Sigmoid colon (tissue), 7 donors: ENCODE measurements at places on chromosomes 3 and 15. TPM values are rescaled to one million over a fixed set of nuclear protein-coding genes. Genes with fewer than 3 reads are reported as not detected.

GRCh38 chr3:154148541-154148940 is 27.4 kb downstream of the ARHGEF26 start:
- no peaks in the 10 kb centered on the region for H3K27me3 ChIP-seq
- no peaks in the 10 kb centered on the region for H3K4me1 ChIP-seq
- no peak overlapping the region for H3K27ac ChIP-seq
- H3K4me3 ChIP-seq: no peak overlapping the region

Gene GXYLT2
- total RNA-seq: 7.7 TPM

Gene FEM1B
- total RNA-seq: 62.2 TPM

DNA sequence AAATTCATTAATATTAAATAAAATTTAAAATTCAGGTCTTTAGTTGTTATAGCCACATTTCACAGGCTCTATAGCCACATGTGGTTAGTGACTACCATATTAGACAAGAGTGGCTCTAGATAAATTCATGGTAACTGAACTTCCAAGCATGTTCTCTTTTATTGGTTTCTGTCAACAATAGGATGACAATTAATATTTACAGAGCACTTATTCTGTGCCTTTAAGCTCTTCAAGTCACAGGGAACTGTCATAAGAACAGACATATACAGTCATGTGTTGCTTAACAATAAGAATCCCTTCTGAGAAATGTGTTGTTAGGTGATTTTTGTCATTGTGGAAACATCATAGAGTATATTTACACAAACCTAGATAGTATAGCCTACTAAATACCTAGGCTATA is 38.8 kb upstream of the SLC25A36 start:
- DNase-seq: no peak
- no peaks in the 10 kb centered on the region for H3K36me3 ChIP-seq
- H3K4me1 ChIP-seq: no peaks in the 10 kb centered on the region
- H3K27me3 ChIP-seq: no peaks in the 10 kb centered on the region

GRCh38 chr15:84778194-84778593 is 29.8 kb downstream of the ZNF592 start:
- H3K36me3 ChIP-seq: peaks cover 3% of the 10 kb centered on the region
- H3K27ac ChIP-seq: no peak overlapping the region
- H3K4me1 ChIP-seq: peaks cover 7% of the 10 kb centered on the region
- DNase-seq: no peak
- H3K27me3 ChIP-seq: no peaks in the 10 kb centered on the region
- H3K4me3 ChIP-seq: no peak overlapping the region

Gene FANCD2OS
- total RNA-seq: not detected

Gene FSD2
- not detected for total RNA-seq

Gene CACNA1D
- 5.4 TPM for total RNA-seq

Gene SPTSSB
- not detected for total RNA-seq

GRCh38 chr3:64267721-64268604 is 42.7 kb upstream of the PRICKLE2 start:
- H3K4me1 ChIP-seq: no peaks in the 10 kb centered on the region
- peak overlapping the region; percentile 91 for H3K4me3 ChIP-seq
- peak overlapping the region; percentile 97 for H3K27ac ChIP-seq
- H3K36me3 ChIP-seq: no peaks in the 10 kb centered on the region

Gene SEMA5B
- total RNA-seq: 0.55 TPM

- DNase-seq: no peak
- H3K27me3 ChIP-seq: no peaks in the 10 kb centered on the region
- H3K27ac ChIP-seq: no peak overlapping the region
Measured at GRCh38 chr3:72199530-72199929, 414.6 kb upstream of the PROK2 start.

Gene ANO10
- total RNA-seq: 16.8 TPM

Gene STAG1
- total RNA-seq: 52.8 TPM

DNA sequence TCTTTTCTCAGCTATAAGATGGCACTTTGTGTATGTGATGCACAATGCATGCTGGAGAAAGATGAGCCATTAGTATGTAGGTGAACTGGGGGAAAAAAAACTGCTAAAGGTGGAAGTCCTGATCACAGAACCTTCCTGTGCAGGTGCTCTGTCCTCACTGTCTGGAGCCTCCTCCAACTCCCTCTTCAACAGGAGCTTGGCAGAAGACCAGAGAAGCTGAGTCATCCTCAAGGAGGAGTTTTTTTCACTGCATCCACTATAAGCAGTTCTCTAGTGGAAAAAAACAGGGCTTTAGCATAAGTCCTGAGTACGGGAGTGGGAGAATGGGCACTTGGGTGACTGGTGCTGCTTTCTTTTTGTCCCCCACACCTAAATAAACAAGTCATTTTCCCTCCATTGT is 168.4 kb upstream of the CADPS start:
- no peaks in the 10 kb centered on the region for H3K36me3 ChIP-seq
- H3K27ac ChIP-seq: no peak overlapping the region
- no peak for DNase-seq
- H3K4me3 ChIP-seq: no peak overlapping the region
- no peaks in the 10 kb centered on the region for H3K4me1 ChIP-seq
- no peaks in the 10 kb centered on the region for H3K27me3 ChIP-seq

- H3K4me1 ChIP-seq: peaks cover 13% of the 10 kb centered on the region
- no peak overlapping the region for H3K27ac ChIP-seq
- H3K36me3 ChIP-seq: no peaks in the 10 kb centered on the region
- H3K4me3 ChIP-seq: no peak overlapping the region
- no peak for DNase-seq
- no peaks in the 10 kb centered on the region for H3K27me3 ChIP-seq
Measured at GRCh38 chr3:146750196-146750595, 145.1 kb upstream of the PLSCR5 start.

DNA sequence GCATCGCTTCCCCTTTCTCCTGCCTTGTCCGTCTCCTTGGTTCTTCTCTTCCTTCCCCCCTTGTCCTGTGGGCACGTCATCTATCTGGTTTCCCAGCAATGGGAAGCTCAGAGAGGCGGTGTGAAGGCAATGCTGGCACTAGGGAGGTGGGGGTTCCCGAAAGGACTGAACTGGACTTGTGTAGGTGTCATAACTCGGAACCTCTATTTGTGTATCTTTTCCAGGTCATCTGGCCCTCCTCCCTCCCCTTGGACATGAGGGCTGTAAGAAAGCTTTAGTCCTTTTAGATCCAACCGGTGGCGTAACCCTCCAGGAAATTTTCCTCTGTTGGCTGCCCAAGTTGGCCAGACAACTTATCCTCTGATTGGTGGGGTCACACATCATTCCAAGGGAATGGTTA is 231.5 kb upstream of the TLE3 start:
- no peak for DNase-seq
- H3K27me3 ChIP-seq: no peaks in the 10 kb centered on the region
- H3K27ac ChIP-seq: peak overlapping the region; percentile 71
- peaks cover 39% of the 10 kb centered on the region for H3K4me1 ChIP-seq
- H3K4me3 ChIP-seq: no peak overlapping the region

- no peaks in the 10 kb centered on the region for H3K36me3 ChIP-seq
- H3K27ac ChIP-seq: no peak overlapping the region
- no peaks in the 10 kb centered on the region for H3K27me3 ChIP-seq
- H3K4me3 ChIP-seq: no peak overlapping the region
- H3K4me1 ChIP-seq: no peaks in the 10 kb centered on the region
Measured at GRCh38 chr3:5011555-5012256, 32.5 kb downstream of the BHLHE40 start.

DNA sequence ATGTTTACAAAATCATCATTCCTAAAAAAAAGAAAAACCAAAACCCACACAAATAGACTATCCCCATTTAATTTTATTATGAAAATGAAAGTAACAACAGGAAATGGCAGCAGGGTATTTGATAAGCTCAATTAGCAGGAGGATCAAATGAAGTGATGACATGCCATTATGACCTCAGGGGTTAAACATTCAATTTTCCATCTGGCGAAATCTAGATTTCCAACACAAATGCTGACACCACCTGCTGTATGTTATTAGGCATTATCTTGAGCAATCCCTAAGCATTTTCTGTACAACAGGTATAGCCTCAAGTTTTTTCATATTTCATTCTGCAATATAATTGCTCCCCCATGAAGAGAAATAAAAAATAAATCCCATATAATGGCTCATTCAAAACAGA is 57.1 kb downstream of the SHQ1 start:
- no peak overlapping the region for H3K27ac ChIP-seq
- no peaks in the 10 kb centered on the region for H3K36me3 ChIP-seq
- no peaks in the 10 kb centered on the region for H3K4me1 ChIP-seq
- no peak overlapping the region for H3K4me3 ChIP-seq
- no peaks in the 10 kb centered on the region for H3K27me3 ChIP-seq

GRCh38 chr15:42358141-42358540 is 1.2 kb upstream of the CAPN3 start:
- peaks cover 2% of the 10 kb centered on the region for H3K36me3 ChIP-seq
- no peaks in the 10 kb centered on the region for H3K27me3 ChIP-seq
- no peak for DNase-seq
- H3K27ac ChIP-seq: no peak overlapping the region

DNA sequence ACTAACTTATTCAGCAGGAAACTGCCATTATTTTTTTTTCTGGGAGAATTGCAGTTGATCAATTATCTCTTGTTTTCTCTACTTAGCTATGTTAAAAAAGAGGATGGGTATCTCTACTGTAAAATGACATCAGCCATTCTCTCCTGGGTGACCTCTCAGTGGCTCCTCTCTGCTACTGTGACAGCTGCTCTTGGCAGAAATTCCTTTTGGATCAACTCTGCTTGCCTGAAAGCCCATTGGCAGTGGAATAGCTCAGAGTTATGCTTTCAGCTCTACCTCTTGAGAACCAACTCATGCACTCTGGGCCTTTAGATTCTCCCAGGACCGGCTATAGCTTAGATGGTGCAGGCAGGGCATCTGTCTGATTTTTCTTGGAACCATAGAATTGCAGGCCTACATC is 99.9 kb upstream of the GAP43 start:
- no peaks in the 10 kb centered on the region for H3K36me3 ChIP-seq
- H3K27me3 ChIP-seq: no peaks in the 10 kb centered on the region
- H3K27ac ChIP-seq: no peak overlapping the region
- H3K4me3 ChIP-seq: no peak overlapping the region
- peaks cover 2% of the 10 kb centered on the region for H3K4me1 ChIP-seq

- H3K27ac ChIP-seq: no peak overlapping the region
- no peaks in the 10 kb centered on the region for H3K27me3 ChIP-seq
- no peaks in the 10 kb centered on the region for H3K4me1 ChIP-seq
- no peak for DNase-seq
- H3K4me3 ChIP-seq: no peak overlapping the region
Measured at GRCh38 chr15:37856109-37856508, 78.3 kb upstream of the TMCO5A start.

DNA sequence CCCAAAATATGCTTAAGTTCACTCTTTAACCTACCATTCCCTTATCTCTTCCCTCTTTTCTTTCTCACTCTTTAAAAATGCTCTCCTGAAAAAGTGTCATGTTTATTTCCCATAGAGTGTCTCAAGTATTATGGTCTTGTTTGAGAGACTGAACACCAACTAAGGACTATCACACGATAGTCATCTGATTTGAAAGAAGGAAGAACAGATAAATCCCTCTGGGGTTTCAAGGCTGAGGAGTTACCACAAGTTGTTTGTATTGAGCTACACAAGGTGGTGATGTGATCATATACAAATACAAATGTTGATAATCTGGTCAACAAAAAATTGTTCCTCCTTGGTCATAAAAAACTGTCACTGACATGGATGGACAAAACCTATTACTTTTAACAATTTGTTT is 13.8 kb downstream of the MEIS2 start:
- no peaks in the 10 kb centered on the region for H3K27me3 ChIP-seq
- peak overlapping the region; percentile 12 for H3K4me3 ChIP-seq
- peak overlapping the region; percentile 52 for H3K27ac ChIP-seq
- peaks cover 42% of the 10 kb centered on the region for H3K36me3 ChIP-seq
- no peak for DNase-seq
- H3K4me1 ChIP-seq: peaks cover 100% of the 10 kb centered on the region

Gene PDHB
- 100 TPM for total RNA-seq

DNA sequence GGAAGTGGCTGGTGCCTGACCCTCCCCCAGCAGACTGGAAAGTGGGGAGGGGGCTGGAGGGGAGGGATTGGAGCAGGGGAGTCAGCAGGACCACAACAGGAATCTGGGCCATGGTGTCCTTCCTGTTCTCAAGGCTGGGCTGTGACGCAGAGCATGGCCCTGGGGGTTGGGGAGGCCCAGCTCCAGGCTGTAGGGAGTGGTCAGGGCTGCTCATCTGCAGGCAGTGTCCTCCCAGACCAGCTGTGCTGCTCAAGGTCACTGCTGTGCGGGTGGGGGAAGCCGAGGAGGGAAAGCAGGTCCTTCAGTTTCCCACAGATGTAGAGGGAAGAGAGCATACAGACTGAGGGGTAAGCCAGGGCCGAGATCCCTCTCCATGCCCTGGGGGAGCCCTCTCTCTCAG is 40.7 kb downstream of the CYP11A1 start:
- no peak for DNase-seq
- H3K27me3 ChIP-seq: no peaks in the 10 kb centered on the region
- H3K36me3 ChIP-seq: no peaks in the 10 kb centered on the region
- H3K27ac ChIP-seq: no peak overlapping the region
- H3K4me3 ChIP-seq: no peak overlapping the region

Gene ARHGEF26
- total RNA-seq: 69.2 TPM

Gene TRH
- not detected for total RNA-seq

DNA sequence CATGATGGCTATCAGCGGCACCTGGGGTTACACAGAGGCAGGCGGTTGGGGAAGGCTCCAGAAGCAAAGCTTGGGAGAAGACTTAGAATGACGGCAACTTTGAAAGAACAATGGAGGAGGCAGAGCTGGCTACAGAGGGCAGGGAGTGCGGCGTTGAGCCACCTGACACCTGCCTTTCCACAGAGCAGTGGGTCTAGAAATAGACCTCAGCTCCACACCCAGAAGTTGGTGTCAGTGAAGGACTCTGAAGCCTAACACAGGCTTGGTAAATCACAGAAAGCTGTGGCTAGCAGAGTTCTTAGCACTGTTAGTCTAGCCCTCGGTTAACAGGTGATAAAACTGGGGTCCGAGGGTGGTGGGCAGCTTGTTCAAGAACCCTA is 23.1 kb upstream of the EHD4 start:
- H3K27ac ChIP-seq: no peak overlapping the region
- peaks cover under 1% of the 10 kb centered on the region for H3K27me3 ChIP-seq
- no peaks in the 10 kb centered on the region for H3K36me3 ChIP-seq
- H3K4me1 ChIP-seq: no peaks in the 10 kb centered on the region
- H3K4me3 ChIP-seq: no peak overlapping the region

Gene ARNT2
- total RNA-seq: 4.3 TPM

GRCh38 chr15:49328941-49329340 is 94.1 kb upstream of the FGF7 start:
- H3K4me1 ChIP-seq: no peaks in the 10 kb centered on the region
- H3K36me3 ChIP-seq: no peaks in the 10 kb centered on the region
- no peak for DNase-seq
- H3K27me3 ChIP-seq: no peaks in the 10 kb centered on the region
- no peak overlapping the region for H3K4me3 ChIP-seq
- no peak overlapping the region for H3K27ac ChIP-seq

Gene ANKUB1
- not detected for total RNA-seq

Gene ZNF80
- total RNA-seq: not detected
